ENCODE measurements at places on chromosomes 5 and 9.
A peak's percentile ranks its signal among the peaks of the same experiment; 100 is the strongest.

GRCh38 chr5:30891660-30892059, 301.8 kb upstream of the CDH6 start:
- DNase-seq = no peak

GRCh38 chr5:10964806-10965205, 203.8 kb upstream of the DAP start:
- DNase-seq = no peak

DNA sequence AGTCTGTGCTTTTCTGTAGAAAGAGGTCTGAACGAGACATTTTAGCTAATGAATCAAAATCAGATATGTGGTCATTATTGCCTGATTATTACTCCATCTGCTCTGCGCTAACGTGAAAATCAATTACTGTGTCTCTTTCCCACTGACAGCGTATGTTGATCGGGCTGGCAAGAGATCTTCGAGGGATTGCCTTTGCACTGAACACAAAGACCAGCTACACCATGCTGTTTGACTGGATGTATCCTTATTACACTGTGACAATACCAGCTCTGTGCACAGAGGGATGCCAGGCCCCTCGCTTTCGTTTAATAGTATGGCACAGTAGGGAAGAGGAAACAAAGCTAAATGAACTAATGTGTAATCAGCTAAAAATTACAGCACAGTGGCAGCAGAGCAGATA, 103.7 kb upstream of the TLX3 start:
- no peak for DNase-seq

DNA sequence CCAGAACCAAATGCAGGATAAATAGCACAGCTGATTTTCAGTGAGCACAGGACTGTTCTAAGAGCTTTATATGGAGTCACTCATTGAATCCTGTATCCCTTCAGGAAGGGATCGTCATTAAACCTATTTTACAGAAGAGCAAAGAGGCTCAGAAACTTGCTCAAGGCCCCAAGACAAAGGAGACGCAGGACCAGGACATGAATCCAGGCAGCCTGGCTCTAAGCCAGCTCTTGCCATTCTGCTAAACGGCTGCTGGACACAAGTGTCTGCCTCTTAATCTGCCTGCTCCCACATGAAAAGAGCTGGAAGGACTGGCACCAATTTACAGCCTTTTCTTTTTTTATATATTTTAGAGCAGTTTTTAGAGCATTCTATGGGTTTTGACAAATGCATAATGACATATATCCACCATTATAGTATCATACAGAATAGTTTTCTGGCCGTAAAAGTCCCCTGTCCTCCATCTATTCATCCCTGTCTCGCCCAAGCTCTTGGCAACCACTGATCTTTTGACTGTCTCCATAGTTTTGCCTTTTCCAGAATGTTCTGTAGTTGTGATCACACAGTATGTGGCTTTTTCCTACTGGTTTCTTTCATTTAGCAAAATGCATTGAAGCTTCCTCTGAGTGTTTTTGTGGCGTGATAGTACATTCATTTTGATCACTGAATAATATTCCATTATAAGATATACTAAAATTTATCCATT, 37.5 kb downstream of the RETREG1 start:
- DNase-seq = no peak

- DNase-seq = no peak
Observed at GRCh38 chr5:144504929-144505577, 334.4 kb downstream of the KCTD16 start.

DNA sequence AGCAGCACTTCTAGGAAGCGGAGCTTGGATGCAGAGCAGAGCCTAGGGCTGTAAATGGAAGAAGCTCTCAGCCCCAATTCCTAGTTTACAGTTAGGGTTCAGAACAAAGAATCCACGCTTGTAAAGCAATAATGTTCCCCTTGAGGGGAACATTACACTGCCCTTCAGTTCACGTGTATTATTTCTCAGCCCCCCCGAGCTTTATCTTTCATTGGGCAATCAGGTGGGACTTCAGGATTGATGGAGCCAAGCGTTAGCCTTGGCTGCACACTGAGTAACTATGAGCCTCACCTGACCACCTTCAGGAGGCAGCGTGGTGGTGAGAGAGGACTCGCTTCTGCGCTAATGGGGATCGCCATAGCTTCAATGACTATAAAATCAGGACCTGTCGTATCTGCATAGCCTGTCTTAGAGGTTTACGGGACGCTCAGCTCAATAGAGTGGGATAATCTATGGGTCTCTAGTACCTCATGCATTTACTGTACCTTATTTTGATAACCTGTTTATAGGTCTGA, 157.0 kb upstream of the RASEF start:
- no peak for DNase-seq

- DNase-seq = no peak
Observed at GRCh38 chr5:153445875-153446579, 44.4 kb upstream of the GRIA1 start.

- no peak for DNase-seq
Observed at GRCh38 chr5:169785771-169786618, 148.9 kb downstream of the DOCK2 start.

- DNase-seq = no peak
Observed at GRCh38 chr9:121827251-121827967, 176.0 kb downstream of the DAB2IP start.

- no peak for DNase-seq
Observed at GRCh38 chr5:95068289-95068910, 216.5 kb downstream of the MCTP1 start.

- DNase-seq = no peak
Observed at GRCh38 chr9:118643118-118643517, 726.1 kb downstream of the BRINP1 start.

DNA sequence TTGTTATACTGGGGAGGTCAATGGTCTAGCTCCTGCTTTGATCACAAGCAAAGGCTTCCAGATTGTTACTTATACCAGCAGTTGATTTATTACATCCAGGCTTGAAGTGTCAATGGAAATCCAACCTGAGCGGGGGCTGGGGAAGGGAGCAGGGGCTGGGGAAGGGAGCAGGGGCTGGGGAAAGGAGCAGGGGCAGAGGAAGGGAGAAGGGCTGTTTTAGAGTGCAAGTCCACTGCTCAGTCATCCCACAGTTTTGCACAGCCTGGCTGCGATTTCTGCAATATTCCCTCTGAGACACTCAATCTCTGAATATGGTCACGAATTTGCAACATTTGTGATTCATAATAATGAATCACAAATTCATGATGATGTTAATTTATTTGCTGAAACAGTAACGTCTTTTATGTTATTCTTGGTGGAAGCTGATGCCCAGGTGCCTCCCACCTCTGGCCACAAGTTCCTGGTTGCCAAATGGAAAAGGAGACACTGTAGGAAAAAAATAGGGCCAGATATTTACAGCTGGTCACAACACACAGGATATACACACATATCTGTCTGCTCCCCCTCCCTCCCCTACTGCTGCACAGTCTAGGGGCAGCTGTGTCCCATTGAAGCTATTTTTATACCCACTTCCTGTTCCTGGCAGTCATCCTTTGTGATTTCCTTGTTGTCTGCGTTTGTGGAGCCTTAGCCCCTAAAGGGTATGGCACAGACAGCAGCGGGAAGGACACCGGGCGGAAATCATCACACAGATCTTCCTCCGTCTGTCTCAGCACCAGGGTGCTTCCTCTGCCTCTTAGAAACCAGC, 325.1 kb downstream of the GADD45G start:
- DNase-seq = no peak

- no peak for DNase-seq
Observed at GRCh38 chr9:135615666-135616618, 23.4 kb downstream of the GLT6D1 start.

DNA sequence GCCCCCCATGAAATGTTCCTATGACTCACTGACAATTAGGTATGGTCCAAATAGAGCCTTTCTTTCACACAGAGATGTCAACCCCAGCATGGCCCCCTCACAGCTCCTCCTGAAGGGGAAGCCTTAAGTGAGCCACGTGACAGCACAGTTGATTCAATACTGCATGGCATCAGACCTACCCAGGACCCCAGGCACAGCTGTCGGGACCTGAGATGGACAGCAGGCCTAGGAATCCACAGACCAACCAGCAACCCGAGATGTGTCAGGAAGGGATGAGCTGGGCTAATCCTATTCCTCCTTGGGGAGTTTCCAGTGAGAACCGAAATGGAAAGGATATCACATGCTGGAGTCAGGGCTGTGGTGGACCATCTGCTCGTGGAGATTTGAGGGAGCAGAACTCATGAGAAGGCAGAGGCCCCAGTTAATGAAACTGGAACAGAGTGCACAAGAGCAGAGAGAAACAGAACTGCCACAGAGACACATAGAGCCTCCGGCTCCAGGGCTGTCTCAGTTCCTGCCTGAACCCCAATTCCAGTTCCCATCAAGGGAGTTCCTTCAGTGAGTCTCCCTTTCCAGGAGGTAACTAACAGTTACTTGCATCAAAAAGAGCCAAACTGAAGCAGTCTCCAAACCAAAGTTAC, 42.1 kb upstream of the SMIM23 start:
- no peak for DNase-seq

GRCh38 chr5:10497554-10497953, 55.9 kb downstream of the ROPN1L start:
- DNase-seq = no peak

DNA sequence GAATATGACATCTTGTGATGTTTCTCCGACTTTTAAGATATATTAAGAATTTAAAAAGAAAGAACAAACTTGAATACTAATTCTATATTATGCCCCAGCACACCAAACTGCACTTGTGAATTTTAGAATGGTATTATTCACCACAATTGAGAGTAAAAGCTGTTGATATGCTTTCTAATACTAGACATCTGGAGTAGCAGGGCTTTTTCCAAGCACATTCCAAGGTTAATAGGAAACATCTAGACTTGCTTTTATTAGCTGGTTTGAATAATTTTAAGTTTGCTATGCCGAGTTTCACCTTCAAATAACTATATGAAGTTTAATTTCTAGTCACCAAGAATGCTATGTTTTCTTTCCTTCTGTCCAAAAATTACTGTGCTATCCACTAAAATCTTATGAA, 13.5 kb downstream of the NREP start:
- no peak for DNase-seq

- DNase-seq = no peak
Observed at GRCh38 chr9:87830446-87830845, 52.2 kb upstream of the SPATA31E1 start.

DNA sequence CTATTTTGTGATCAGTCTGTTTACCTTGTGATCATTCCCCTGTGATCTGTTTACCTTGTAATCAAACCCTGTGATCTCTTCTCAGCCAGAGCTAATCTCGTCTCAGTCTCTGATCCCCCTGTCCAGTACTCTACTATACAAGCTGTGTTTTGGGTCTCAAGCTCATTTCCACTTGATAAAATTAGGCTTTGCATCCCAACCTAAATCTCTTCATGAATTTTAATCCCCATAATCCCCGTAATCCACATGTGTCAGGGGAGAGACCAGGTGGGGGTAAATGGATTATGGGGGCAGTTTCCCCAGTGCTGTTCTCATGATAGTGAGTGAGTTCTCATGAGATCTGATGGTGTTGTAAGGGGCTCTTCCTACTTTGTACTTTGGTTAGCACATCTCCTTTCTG, 157.2 kb downstream of the PRR16 start:
- no peak for DNase-seq

GRCh38 chr9:36842560-36843530, 191.2 kb downstream of the PAX5 start:
- no peak for DNase-seq

DNA sequence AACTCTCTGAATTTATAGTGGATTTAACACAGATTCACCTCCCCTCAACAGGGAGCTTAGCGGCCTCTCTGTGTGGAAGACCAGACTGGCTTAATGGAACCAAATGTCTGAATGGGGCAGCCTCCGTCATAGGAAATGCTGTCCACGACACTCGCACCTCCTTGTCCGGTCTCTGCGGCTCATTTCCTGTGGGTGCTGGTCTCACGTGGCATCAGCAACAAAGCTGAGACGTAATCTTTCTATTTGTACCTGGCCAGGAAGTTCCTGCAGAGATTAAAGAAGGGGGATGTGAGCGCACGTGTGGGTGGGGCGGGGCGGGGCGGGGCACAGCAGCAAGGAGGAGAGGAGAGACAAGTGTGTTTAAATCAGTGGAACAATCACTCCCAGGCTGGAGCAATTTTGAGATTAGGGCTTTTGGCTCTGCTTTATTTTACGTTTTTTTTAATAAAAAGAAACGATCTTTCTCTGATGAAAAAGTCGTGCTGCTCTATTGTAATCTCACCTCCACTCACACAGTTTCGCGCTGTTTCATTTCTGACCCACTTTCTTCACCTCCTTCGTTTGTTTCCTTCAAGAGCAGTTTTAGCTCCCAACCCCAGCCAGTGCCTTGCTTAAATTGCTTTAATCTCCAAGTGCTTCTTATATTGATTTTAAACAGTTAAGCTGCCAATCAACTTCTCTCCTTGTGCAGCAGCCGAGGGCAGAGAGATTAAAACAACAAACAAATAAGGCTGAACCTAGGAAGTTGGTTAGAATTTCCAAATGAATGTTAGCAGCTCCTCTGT, 132.2 kb upstream of the ASTN2 start:
- DNase-seq = no peak

DNA sequence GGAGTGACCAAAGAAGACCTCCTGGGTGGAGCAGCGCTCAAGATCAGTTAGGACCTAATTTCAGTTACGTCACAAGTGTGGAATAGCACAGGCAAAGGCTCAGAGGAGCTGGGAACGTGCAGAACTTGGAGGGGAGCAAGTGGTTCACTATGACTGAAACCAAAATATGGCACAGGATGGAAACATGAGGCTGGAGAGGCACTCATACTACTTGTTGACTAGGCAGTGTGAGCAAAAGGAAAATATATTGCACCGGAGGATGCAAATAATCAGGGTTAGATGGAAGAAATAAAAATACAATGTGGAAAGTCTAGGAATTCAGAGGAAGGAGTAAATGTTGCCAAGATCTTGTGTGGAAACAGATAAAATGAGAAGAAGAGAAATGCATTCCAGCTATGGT, 148.3 kb downstream of the DCP2 start:
- DNase-seq = no peak

DNA sequence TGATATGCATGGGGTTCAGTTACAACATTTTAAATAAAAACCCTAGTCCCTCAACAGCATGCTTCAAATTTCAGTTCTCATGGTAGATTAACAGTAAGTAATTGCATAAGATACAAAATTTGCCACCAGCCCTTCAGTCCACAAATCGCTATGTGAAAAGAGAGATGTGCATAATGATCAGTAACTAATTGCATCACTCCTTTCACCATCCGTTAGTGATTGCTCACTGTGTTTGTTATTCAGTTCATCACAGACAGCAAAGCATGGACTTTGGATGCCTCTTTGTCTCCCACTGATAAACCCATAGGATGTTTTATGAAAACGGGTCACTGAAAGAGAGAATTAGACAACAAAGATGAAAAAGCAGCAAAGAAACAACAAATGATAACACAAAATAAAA, 103.2 kb downstream of the MCTP1 start:
- DNase-seq = no peak

GRCh38 chr5:130975299-130975698, 189.8 kb downstream of the HINT1 start:
- DNase-seq = no peak

- DNase-seq = no peak
Observed at GRCh38 chr9:136048560-136049411, 46.3 kb downstream of the NACC2 start.

GRCh38 chr9:20355022-20355421, 267.3 kb downstream of the MLLT3 start:
- DNase-seq = peak; percentile 72

- DNase-seq = no peak
Observed at GRCh38 chr5:15433709-15434108, 66.3 kb upstream of the FBXL7 start.

Measured in fibroblast of the conjunctiva (primary cell).